ENCODE measurements at places on chromosomes 7 and 10.

DNA sequence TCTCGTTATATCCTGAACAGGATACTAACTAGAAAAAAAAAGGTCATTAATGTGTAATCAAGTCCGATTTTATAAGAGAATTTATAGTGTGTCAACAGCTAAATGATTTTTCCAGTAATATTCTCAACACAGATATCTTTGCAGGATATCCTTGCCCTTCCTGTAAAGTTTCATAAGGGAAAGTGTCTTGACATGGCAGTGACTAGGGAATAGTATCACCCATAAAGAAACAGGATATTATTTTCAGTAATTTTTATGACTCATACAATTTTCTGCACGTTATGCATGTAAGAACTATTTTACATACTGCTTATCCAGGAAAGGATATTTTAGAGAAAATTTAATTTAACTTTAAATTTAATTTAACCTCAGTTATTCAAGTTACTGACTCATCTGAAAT is 19.5 kb upstream of the PNLIP start:
- no peak for DNase-seq

DNA sequence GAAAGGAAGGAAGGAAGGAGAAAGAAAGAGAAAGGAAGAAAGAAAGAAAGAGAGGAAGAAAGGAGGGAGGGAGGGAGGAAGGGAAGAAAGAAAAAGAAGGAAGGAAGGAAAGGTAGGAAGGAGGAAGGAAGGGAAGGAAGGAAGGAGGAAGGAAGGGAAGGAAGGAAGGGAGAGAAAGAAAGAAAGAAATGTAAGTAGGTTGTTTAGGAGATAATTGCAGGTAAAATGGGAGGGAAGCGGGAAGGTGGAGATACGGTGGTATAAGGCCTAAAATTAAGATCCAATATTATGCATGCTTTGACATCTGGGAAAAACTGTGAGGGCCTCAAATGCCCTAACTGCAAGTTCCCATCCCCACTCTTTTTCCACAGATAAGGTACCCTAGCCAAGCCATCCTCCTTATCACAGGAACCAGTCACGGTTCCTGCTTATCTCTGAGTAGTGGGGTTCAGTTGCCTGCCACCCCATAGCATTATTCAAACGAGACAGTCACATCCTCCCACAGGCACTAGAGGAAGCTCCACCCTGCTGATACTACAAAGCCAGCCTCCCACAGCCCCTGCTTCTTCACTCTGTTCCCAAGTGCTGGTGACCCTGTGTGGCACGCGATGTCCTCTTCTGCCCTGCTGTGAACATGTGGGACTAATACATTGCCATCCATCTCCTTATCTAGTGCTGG is 28.7 kb downstream of the ST8SIA6 start:
- peak; percentile 34 for DNase-seq

- no peak for DNase-seq
Measured at GRCh38 chr10:45015590-45015989, 14.9 kb downstream of the ZNF22 start.

- no peak for DNase-seq
Measured at GRCh38 chr10:103610083-103610472, 116.6 kb downstream of the NEURL1 start.

DNA sequence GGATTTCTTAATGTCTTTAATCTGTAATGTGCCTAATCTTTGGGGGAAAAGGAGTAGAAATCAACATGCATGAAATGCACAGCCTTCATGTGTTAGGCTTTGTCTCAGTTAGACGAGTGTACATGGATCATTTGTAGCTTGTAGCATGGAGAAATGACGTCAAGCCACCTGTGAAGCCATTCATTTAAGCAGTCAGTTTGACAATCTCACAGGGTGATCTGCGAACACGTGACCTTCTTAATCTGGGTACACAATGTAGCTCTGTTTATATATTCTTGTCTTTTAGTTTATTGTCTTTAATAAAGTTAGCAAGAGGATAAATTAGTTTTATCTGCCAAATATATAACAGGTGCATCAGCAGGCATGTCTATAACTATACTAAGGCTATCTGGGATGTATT is 351.9 kb upstream of the LRGUK start:
- DNase-seq = no peak

DNA sequence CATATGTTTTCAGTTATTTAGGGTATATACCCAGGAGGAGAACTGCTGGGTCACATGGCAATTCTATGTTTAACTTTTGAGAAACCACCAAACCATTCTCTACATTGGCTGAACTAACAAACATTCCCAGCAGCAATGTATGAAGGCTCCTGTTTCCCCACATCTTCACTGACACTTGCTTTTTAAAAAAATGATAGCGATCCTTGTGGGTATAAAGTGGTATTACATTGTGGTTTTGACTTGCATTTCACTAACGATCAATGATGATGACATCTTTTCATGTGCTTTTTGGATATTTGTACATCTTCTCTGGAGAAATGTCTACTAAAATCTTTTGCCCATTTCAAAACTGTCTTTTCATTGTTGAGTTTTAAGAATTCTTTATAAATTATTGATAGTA is 51.2 kb upstream of the ANAPC16 start:
- DNase-seq = no peak

GRCh38 chr10:80144067-80144695 is 11.7 kb downstream of the PLAC9 start:
- no peak for DNase-seq

GRCh38 chr7:154480817-154481216 is 428.6 kb downstream of the DPP6 start:
- DNase-seq = no peak

- DNase-seq = no peak
Measured at GRCh38 chr7:158924956-158925355, 68.6 kb downstream of the DYNC2I1 start.

GRCh38 chr10:88497913-88498312 is 85.2 kb downstream of the RNLS start:
- DNase-seq = no peak

GRCh38 chr10:101120884-101121653 is 10.0 kb upstream of the TLX1 start:
- no peak for DNase-seq

DNA sequence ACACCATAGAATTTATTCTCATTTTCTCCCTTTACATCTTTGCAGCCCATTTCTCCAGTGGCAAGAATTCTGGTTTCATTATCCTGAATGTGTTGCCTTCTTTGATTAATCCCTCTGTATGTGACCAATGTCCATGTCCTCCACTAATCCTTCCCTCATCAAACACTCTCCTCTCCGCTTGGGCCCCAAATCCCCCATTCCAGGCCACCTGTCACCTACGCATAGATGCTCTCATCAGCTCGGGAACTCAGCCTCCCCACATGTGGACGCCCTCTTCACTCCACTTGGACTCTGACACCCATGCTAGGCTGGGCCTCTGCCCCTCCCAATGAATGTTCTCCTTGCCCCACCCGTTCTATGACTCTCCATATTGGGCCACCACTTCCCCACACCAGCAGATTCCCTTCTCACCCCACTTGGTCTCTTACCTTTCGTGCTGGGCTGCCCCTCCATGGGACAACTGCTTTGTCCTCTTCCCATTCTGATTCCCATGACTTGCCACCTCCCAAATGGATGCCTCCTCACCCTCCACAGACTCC is 18.7 kb upstream of the RBM20 start:
- DNase-seq = no peak

GRCh38 chr7:98202367-98203195 is 8.7 kb upstream of the BHLHA15 start:
- DNase-seq = peak; percentile 44

DNA sequence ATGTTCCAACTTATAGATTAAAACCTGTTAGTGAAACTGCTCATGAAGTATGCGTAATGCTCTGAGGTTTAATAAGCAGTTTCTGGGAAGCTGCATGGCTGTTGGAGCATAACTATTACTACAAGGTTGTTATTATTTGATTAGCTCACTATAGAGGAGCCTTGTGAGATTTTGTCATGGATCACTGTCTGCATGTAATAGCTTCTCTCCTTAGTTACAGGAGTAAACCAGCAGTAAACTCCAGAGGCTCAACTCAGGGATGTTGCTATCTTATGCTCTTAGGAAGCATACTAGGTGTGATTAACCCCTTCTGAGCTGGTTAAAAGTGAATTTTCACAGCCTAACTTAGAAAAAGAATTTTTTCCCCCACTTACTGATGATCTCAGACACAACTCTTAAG is 63.6 kb upstream of the IFRD1 start:
- DNase-seq = no peak

DNA sequence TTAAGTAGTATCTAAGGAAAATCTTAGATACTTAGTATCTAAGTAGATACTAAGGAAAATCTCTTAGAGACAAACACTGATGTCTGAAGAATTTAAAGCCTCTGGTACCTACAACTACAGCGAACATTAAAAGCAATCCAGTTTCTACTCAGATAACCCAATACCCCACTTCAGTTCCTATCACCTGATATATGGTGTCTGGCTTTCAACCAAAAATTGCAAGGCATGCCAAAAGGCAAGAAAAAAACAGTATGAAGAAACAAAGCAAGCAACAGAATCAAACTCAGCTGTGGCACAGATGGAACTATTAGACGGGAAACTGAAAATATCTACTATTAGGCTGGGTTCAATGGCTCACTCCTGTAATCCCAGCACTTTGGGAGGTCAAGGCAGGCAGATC is 31.1 kb downstream of the ARHGAP12 start:
- DNase-seq = no peak
